Muscle of leg (tissue), 16 donors: ENCODE measurements at places on chromosomes 5 and 9. TPM values are rescaled to one million over a fixed set of nuclear protein-coding genes. Genes with fewer than 3 reads are reported as not detected.

DNA sequence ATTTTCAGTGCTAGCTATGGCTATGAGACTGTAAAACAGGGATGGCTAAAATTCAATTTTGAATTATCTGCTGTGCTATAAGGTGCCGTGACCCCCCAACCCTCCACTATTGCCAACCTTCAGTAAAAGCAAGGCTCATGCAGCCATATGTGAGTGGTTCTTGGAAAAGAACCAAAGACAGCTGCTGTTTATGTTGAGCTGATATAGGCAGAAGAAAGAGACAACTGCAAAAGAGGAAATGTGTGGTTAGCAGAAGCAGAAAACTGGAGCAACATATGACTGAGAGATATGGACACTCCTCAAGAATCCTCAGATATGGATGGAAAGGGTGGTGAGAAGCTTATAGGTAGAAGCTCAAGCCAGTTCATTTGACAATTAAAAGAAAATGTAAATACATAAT lies 200.3 kb downstream of the TLE1 start:
- H3K4me3 ChIP-seq, result no peak overlapping the region
- no peak overlapping the region for H3K27ac ChIP-seq
- no peaks in the 10 kb centered on the region for H3K27me3 ChIP-seq
- DNase-seq, result peak; percentile 55
- H3K4me1 ChIP-seq, result peaks cover 2% of the 10 kb centered on the region

- no peak overlapping the region for H3K27ac ChIP-seq
- no peaks in the 10 kb centered on the region for H3K27me3 ChIP-seq
- H3K36me3 ChIP-seq, result no peaks in the 10 kb centered on the region
- DNase-seq, result no peak
- peaks cover 4% of the 10 kb centered on the region for H3K4me1 ChIP-seq
Measured at GRCh38 chr5:93158841-93159240, 422.2 kb downstream of the NR2F1-AS1 start.

GRCh38 chr9:34428325-34428958 lies 29.9 kb downstream of the FAM219A start:
- peaks cover 25% of the 10 kb centered on the region for H3K4me1 ChIP-seq
- no peaks in the 10 kb centered on the region for H3K36me3 ChIP-seq
- no peak for DNase-seq

GRCh38 chr5:95374061-95374460 lies 17.1 kb upstream of the FAM81B start:
- H3K4me1 ChIP-seq, result no peaks in the 10 kb centered on the region
- DNase-seq, result no peak
- H3K4me3 ChIP-seq, result no peak overlapping the region
- H3K27me3 ChIP-seq, result no peaks in the 10 kb centered on the region
- H3K27ac ChIP-seq, result no peak overlapping the region
- no peaks in the 10 kb centered on the region for H3K36me3 ChIP-seq

DNA sequence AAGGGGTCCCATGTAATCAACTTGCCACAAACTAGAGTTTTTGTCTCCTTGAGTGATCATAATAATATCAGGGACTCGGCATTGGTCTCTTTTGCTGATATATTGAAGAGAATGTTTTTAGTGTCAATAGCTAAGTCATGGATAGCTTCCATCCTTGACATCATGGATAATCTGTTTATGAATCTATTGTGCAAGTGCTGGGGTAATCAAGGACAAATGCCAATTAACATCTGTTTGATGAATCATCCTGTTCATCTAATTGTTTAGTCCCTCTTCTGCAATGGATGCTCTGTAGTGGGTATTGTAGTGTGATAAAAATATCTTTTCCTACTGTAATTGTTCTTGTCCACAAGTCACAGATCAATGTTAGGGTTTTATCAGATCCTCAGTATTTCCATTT lies 607.5 kb upstream of the SEMA6A start:
- H3K27ac ChIP-seq, result no peak overlapping the region
- no peak overlapping the region for H3K4me3 ChIP-seq
- DNase-seq, result no peak
- no peaks in the 10 kb centered on the region for H3K36me3 ChIP-seq
- H3K27me3 ChIP-seq, result no peaks in the 10 kb centered on the region
- H3K4me1 ChIP-seq, result no peaks in the 10 kb centered on the region

DNA sequence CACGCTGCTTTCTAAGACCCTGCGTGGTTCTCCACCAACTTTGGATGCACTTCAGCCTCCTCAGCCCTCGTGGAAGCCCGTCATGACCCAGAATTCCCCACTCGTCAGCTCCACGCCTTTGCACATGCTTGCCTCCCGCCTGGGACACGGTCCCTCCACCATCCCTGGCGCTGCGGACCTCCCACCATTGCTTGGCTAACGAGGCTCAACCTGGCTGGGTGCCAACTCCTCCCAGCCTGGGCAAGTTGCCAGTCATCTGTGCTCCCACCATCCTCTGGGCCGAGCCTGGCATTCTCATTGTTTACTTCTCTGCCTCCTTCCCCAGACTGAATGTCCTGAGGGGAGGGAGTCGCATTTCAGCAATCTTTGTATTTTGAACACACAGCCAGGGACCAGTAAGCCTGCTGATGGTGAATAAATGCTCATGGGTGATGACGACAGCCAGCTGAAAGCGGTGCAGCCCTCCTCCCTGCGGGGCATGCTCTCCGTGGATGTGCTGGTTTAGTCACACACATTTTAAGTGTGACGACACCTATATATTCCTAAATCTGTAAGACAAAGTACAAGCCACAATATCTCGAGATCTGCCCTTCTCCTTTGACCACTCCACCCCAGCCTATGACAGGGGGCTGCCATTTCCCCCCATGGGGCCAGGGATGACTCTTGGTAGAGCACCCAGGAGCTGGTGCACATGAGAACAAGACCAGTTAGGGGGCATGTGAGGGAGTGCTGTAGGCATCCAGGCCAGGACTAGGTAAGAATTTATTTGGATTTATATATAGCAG lies 37.6 kb downstream of the ANKRD33B start:
- H3K4me1 ChIP-seq, result peaks cover 20% of the 10 kb centered on the region
- peak overlapping the region; percentile 60 for H3K27ac ChIP-seq
- no peaks in the 10 kb centered on the region for H3K36me3 ChIP-seq

DNA sequence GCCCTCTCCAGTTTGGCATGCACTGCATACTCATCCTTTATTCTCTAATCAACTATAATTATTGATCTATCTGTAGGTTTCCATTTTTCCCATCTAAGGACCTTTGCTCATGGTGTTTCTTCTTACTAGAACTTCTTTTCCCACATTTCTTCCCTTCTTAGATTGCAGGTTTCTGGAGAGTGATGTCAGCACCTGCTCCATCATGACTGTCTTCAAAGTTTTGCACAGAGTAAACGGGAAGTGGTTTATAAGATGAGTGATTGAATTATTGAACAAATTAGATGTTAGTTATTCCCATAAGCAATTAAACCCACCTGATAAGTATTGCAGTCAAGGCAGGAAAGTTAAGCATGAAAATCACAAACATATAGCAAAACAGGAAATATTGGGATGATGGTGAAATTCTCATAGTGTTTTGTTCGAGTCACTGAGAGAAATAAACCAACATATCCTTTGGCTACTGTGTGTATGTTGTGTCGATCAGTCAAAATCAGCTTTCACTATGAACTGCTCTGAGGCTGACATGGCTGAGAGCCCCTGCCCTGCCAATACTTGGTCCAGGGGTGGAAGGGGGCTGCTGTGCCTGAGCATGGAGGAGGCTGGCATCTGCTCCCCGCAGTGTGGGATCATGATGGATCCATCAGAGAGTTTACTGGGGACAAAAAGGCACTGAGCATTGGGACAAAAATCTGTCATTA lies 45.5 kb upstream of the S1PR3 start:
- H3K4me3 ChIP-seq, result no peak overlapping the region
- no peaks in the 10 kb centered on the region for H3K27me3 ChIP-seq
- H3K27ac ChIP-seq, result no peak overlapping the region
- no peaks in the 10 kb centered on the region for H3K36me3 ChIP-seq
- H3K4me1 ChIP-seq, result peaks cover 22% of the 10 kb centered on the region

DNA sequence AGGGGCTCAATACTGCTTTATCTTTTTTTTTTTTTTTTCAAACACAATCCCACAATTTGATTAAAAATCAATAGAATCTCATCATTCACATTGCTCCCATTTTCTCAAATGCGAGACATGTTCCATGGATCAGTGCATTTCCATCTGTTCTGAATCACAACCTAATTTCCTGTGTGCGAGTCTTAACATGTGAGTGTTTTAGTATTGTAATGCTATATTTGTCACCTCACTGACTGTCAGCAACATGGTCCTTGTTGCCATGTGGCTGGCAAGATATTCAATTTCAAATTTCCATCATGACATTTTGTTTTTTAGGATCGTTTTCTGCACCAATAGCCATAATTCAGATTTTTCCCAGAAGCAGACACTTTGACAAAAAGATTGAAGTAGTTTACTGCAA lies 233.2 kb upstream of the PRDM9 start:
- no peaks in the 10 kb centered on the region for H3K27me3 ChIP-seq
- no peak overlapping the region for H3K4me3 ChIP-seq
- no peak overlapping the region for H3K27ac ChIP-seq
- no peaks in the 10 kb centered on the region for H3K36me3 ChIP-seq

DNA sequence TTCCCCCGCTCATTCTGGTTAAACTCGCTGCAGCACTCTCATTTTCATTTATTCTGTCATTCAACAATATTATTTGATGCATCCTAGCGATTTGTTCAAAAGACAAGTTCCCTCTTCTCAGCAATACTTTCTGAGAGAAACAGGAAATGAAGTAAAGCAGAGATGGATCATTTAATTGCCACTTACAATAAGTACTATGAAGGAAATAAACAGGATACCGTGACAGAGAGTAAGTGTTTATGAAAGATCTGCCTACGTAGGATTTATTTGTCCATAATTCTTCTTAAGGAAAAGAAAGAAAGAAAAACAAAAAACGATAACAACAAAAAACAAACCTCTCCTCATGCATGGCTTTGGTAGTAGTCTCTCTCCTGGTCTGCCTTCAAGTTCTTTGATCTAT lies 406.8 kb upstream of the ZNF608 start:
- H3K27me3 ChIP-seq, result no peaks in the 10 kb centered on the region
- peaks cover 7% of the 10 kb centered on the region for H3K4me1 ChIP-seq
- H3K4me3 ChIP-seq, result no peak overlapping the region
- H3K36me3 ChIP-seq, result no peaks in the 10 kb centered on the region
- H3K27ac ChIP-seq, result no peak overlapping the region
- DNase-seq, result no peak

DNA sequence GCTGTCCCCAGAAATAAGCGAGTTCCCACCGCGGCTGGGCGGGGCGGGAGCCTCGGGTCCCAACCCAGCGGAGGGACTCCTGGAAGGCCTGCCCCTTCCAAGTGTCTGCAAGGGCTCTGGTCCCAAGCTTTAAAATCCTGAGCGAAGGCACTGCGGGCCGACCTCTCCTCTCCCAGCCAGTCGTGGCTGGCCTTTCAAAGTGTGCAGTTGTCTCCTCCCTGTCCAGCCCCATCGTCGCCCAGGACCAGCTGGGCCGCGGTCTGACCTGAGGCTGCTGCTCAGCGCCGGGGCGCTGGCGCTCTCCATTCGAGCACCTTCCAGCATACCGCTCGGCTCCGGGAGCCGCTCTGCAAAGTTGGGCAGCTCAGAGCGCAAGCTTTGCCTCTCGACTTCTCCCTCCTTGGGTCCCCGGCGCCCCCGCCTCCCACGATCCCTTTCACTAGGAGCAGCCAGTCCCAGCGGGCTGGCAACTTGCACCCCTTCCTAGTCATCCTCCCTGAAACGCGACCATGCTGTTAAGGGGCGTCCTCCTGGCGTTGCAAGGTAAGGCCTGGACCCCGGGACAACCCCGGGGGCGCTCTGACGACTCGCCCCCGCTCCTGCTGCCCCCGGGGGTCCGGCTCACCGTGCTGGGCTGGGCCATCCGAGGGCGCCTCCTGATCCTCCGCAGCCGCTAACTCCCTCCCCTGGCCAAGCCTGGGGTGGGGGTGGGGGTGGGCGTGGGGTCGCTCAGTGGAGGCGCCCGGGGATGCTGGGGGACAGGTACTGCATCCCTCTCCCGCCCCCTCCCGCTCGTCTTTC lies at the start of gene MAMDC2:
TSS of gene MAMDC2 (plus strand) at position 160 of the 801 bp plus-strand sequence. CDS start at position 510, 350 bp downstream.
- peaks cover 38% of the 10 kb centered on the region for H3K4me1 ChIP-seq
- H3K27me3 ChIP-seq, result peaks cover 21% of the 10 kb centered on the region
- H3K27ac ChIP-seq, result no peak within 1 kb of the TSS
- peak within 1 kb of the TSS; percentile 47 for H3K4me3 ChIP-seq

DNA sequence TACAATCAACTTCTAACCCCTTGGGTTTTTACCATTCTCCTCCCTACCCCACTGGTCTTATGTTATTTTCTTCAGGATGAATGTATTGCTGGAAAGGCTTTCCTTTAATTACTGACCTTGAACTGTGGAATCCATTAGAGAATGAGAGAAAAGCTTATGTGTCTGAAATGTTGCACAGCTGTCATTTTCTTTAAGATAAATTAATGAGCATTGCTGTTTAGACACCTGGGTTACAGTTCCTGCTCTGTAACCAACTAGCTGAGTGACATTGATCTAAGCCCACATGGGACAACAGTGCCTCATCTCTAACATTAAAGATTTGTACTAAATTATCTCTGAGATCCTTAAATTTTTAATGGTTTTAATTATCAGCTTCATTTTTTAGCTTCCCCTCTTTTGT lies 507.0 kb downstream of the TAF11L14 start:
- H3K27me3 ChIP-seq, result no peaks in the 10 kb centered on the region
- no peak overlapping the region for H3K27ac ChIP-seq
- no peaks in the 10 kb centered on the region for H3K4me1 ChIP-seq
- H3K4me3 ChIP-seq, result no peak overlapping the region
- DNase-seq, result no peak

The SLIT3 gene
- total RNA-seq, result 7.4 TPM

The C9orf153 gene
- total RNA-seq, result 0.49 TPM
